ENCODE measurements at places on chromosomes 4 and X.

GRCh38 chr4:81343536-81343935, 128.2 kb downstream of the RASGEF1B start:
- no peak for DNase-seq

DNA sequence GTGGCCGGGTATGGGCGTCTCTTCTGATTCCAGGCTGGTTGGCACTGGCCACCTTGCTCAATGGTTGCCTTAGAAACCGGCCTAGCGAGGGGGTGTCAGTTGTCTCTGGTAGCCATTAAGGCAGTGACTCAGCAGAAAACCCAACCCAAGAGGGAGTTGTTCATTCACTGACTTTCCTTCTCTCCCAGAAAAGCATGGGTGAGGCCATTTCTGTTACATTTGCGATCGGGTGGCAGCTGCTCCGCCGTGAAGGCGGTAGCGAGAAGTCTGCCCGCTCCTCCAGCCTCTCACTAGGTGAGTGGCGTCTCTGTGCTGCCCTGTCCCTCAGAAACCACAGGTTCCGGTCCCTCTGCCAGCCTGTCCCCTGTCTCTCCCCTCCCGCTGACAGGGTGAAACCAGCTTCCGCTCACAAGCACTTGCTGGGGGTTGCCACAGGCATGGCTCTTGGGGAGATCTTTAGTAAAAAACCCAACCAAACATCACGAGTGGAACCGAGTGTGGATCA, 17.4 kb downstream of the IRAK1 start:
- DNase-seq: no peak

- no peak for DNase-seq
Measured at GRCh38 chr4:99677161-99677560, 19.5 kb upstream of the C4orf54 start.

- no peak for DNase-seq
Measured at GRCh38 chr4:4640692-4641091, 98.8 kb upstream of the STX18 start.

GRCh38 chrX:109049903-109050302, 313.5 kb upstream of the IRS4 start:
- no peak for DNase-seq

DNA sequence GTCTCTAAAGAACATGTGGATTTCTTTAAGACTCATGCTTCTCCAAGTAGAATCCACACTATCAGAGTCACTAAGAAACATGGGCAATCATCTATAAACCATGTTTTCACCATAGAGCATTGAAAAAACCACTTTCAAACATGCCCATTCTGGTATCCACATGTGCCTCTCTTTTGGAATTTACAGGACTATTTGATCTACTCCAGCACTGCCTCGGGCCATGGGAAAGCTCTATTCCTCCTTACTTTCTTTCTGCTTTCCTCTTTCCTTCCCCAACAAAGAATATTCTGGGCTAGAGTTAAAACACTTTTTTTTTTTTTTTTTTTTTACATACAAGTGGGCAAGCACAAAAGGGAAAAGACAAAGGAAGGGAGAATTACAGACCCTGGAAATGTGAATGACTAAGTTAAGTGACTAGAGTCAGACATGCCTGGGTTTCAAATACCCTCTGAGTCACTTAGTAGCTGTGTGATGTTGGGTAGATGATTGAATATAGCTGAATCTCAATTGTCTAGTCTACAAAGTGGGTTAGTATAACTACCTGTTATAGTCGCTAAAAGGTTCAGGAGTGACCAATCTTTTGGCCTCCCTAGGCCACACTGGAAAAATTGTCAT, 847.7 kb upstream of the INTU start:
- no peak for DNase-seq

GRCh38 chrX:3378156-3378555, 31.7 kb upstream of the MXRA5 start:
- no peak for DNase-seq

DNA sequence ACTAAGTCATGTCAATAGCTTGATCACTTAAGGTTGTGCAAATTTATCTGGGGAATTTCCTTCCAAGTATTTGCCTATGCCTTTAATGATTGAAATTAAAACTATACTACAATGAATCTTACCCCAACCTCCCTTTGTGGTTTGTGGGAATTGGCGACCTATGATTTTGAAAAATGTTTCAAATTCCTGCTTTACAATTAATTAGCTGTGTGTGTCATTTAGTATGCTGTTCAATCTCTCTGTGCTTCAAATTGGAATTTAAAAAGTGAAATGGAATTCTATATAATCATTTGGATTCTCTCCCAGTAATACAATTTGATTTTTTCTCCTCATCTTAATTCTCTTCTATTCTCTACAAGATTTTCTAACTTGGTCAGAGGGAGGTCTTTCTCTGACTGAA, 2319.5 kb downstream of the ARAP2 start:
- DNase-seq: no peak

GRCh38 chr4:79856196-79856595, 216.8 kb downstream of the ANTXR2 start:
- no peak for DNase-seq

All from NCI-H510A treated with DMSO at 0.1 percent for 48 hours (cell line).